ENCODE measurements at places on chromosomes 13 and 19.
A peak's percentile ranks its signal among the peaks of the same experiment; 100 is the strongest.

DNA sequence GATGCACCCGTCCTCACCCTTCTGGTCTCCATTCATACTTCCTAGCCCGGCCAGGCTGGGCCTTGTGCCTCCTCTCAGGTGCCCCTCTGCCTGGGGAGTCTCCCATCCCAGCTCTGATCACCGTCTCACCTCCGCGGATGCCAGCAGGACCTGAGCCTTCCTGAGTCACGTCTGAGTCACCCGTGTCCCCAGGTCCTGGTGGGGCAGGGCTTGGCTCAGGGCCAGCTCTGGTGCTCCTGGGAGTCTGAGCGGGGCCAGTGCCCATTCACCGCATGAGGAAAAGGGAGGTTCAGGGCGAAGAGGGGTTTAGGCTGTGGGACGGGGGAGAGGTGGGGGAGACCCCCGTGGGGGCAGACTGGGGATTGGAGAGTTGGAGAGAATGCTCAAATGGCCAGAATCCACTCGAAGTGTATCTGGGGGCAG, 593 bp downstream of the ATP8B3 start:
- peak; percentile 73 for DNase-seq

- DNase-seq, result no peak
Observed at GRCh38 chr13:112986470-112986869, 17.5 kb downstream of the MCF2L start.

- no peak for DNase-seq
Observed at GRCh38 chr13:73940098-73940497, 194.1 kb downstream of the KLF12 start.

GRCh38 chr13:20713751-20714150, 10.3 kb downstream of the IL17D start:
- no peak for DNase-seq

GRCh38 chr19:4359627-4360000, 16.3 kb downstream of the MPND start:
- no peak for DNase-seq

DNA sequence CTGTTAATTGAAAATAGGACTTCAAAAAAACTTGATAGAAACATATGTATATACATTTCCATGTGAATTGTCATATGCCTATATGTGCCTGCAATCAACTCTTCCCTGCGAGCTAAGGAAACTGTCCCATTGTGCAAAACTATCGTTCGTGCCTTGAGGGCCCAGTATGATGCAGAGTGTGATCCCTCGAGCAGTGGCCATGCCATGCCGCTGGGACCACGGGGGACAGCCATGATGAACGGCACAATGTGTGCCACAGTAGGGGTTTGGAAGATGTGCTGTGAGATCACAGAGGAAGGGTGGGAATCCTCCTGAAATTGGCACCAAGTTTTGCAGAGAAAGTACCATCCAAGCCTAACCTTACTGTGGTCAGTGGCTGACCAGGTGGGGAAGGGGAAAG, 118.1 kb upstream of the SOX1 start:
- DNase-seq, result no peak

- DNase-seq, result no peak
Observed at GRCh38 chr19:7199613-7200533, 94.3 kb downstream of the INSR start.

DNA sequence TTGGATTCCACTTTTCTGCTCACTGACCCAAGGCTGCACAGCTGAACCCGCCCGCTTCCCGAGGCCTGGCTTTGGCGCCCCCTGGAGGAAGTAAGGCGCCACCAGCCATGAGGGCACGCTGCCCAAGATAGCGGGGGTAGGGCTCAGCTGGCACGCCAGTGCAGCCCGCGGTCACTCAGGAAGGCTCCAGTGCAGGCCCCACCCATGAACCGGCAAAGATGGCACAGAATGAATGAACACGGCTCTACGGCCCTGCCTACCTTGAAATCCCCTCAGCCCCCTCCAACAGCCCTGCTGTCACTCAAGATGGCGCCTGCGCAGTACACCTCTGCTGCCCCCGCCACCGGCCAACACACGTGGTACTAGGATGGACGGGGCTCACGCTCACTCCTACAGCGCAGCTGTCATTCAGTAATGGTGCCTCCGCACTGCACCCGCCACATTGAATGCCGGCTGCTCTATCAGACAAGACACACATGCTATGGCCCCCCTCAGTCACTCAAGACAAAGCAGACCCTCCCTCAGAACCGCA, 3.0 kb downstream of the PEG3 start:
- DNase-seq, result no peak

DNA sequence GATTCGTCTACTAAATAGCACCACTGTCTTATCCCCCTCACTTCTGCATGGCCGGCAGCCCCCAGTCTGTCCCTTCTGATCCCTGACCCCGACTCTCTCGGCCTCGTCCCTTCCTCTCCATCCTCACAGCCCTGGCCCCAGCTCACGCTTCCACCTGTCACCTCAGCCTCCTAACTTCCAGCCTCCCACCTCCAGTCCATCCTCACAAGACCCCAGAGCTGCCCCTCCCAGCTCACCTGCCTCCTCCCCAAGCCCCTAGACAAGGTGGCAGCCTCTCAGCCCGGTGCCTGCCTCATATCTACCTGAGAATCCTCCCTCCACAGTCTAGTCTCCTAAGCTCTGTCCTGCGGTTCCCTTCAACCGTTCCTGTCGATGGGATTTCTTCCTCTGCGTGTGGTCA, 10.0 kb downstream of the KCNC3 start:
- no peak for DNase-seq

DNA sequence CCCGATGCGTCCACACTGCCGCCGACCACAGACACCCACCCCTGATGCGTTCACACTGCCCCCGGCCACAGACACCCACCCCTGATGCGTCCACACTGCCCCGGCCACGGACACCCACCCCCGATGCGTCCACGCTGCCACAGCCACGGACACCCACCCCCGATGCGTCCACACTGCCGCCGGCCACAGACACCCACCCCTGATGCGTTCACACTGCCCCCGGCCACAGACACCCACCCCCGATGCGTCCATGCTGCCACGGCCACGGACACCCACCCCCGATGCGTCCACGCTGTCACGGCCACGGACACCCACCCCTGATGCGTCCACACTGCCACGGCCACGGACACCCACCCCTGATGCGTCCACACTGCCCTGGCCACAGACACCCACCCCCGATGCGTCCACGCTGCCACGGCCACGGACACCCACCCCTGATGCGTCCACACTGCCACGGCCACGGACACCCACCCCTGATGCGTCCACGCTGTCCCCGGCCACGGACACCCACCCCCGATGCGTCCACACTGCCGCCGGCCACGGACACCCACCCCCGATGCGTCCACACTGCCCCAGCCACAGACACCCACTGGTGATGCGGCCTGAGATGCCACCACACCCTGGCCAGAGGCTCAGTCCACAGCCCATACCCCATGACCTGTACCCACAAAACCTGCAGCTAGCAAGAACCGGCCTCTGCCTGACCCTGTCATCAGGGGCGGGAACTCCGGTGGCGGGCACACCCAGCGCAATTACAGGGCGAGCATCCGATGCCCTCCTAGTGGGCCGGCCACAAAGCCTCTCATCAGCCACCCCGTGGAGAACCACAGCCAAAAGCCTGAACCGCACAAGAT, 28.4 kb downstream of the RASA3 start:
- DNase-seq, result no peak

- DNase-seq, result no peak
Observed at GRCh38 chr13:91986761-91987483, 588.5 kb downstream of the GPC5 start.

DNA sequence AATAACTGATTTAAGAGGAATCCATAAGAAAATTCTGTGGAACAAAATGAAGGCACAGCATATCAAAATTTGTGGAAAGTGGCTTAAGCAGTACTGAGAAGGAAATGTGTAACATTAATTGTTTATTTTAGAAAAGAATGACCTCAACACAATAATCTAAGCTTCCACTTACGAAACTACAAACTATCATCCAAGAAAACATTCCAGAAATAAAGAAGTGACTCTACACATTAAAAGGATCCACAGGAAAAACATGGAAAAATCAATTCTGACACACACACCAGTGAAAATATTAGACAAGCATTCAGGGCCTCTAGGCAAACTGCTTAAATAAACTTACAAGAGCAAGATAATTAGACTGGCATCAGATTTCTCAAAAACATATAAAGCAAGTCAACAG, 14.0 kb downstream of the EXOSC8 start:
- no peak for DNase-seq

DNA sequence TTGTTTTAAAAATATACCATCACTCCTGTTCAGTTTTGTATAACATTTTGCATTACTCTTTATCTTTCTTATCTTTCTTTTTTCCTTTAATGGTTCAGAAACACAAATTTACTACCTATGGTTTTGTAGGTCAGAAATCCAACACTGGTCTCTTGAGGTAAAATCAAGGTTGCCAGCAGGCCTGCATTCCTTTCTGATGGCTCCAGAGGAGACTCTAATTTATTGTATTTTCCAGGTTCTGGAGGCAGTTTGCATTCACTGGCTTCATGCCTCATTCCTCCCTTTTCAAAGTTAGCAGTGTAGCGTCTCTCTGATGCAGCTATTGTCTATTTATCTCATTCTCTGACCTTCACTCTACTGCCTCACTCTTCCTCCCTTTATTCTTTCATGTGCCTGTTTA, 767.4 kb downstream of the SLITRK6 start:
- DNase-seq, result no peak

GRCh38 chr19:13082192-13083007, 20.3 kb downstream of the LYL1 start:
- DNase-seq, result no peak

Data from stimulated activated CD4-positive, alpha-beta T cell treated with anti-CD3 and anti-CD28 coated beads, Interleukin-15, amount 100 ng/mL, for 24 hours (primary cell).